ENCODE measurements at places on chromosomes 12 and 14. TPM values are rescaled to one million over a fixed set of nuclear protein-coding genes. Genes with fewer than 3 reads are reported as not detected.

Gene PHETA1
- 34.8 TPM for total RNA-seq

Gene KLRD1
- total RNA-seq = not detected

Gene KLRC1
- total RNA-seq = not detected

Gene CSRP2
- total RNA-seq = 76.4 TPM

Gene SDSL
- total RNA-seq = 3.3 TPM

Gene TAS2R50
- 1.0 TPM for total RNA-seq

All from neural crest cell (in vitro differentiated cells).